ENCODE measurements at places on chromosomes 11 and 22. TPM values are rescaled to one million over a fixed set of nuclear protein-coding genes. Genes with fewer than 3 reads are reported as not detected.

DNA sequence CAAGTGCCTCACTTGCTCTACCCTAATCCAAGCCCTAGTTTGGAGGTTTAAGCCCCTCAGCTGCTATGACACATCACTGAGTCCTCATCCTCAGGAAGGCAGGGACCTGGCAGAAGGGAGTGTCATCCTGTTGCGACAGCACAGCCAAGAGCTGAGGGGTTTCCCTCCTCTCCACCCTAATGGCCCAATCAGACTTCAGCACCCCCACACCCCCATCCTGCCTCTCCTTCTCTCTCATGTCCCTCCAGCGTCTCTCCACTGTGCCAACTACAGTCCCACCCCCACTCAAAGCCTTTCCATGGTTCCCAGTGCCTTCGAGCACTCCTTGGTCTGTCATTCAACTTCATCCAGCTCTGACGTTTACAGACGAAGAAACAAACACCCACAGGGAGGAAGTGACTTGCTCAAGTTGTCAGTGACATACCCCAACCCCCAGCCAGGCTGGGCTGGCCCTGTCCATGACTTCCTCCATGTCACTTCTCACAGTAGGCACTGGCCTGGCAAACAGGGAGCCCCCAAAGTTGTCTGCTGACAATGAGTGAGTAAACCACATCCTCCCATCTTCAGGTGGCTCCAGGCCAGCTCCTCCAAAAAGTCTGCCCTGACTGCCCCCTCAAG is 15.6 kb downstream of the ARAP1 start:
- DNase-seq: no peak

- DNase-seq: no peak
Measured at GRCh38 chr11:14882196-14882595, 9.8 kb downstream of the CYP2R1 start.

DNA sequence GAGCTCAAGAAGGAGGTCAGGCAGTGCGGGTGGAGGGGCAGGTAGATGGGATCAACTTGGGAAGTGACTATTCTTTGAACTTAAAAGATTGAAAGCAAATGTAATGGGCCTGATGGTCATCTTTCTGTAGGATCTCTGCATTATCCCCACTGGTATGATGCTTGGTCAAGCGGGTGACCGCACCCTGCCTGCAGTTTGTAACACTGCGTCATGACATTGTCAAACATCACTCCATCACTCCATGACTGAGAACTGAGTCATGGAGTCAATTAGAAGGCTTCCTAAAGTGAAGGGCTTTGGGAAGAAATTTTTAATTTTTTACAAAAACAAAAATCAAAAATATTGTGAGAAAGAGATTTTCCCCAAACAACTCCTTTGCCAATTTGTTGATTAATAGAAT is 62.4 kb upstream of the BMAL1 start:
- DNase-seq: no peak

DNA sequence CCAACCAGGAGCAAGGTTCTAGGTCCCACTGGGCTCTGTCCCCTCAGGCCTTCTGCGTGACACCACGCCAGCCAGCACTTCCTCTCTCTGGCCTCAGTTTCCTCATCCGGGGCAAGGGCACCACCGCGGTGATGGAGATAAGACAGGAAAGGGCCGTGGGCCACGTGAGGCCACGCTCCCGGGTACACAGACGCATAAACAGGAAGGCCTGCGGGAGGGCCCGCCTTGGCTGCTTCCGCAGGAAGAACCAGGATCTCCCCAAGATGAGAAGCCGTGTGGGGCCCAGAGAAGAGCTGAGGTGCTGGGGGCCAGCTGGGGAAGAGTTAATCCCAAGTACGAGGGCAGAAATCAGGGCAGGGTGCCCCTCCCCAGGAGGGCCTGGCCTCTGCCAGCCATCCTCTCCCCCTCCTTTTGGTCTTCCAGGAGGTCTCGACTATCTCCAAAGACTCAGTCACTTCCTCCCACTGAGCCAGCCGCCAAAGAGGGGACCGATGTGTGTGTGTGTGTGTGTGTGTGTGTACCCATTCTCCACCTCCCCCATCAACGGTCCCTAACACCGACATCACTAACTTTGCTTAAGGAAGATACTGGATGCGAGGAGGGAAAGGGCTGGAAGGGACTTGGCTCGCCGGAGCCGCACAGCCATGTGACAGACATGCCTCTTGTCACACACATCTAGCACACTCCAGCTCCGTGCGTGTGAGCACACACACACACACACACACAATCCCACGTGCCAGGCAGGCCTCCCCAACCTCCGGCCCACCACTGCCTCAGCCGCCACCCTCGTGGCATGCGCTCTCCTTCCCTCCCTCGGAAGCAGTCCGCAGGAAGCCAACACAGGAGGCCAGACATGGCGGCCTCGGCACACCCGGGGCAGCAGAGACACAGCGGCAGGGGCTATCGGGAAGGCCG is 1.4 kb downstream of the MFNG start:
- peak; percentile 63 for DNase-seq

- no peak for DNase-seq
Measured at GRCh38 chr11:99513368-99513767, 492.6 kb downstream of the CNTN5 start.

- no peak for DNase-seq
Measured at GRCh38 chr11:95565724-95566141, 223.8 kb downstream of the FAM76B start.

GRCh38 chr11:17157761-17158160 is 50.0 kb downstream of the PIK3C2A start:
- DNase-seq: no peak

DNA sequence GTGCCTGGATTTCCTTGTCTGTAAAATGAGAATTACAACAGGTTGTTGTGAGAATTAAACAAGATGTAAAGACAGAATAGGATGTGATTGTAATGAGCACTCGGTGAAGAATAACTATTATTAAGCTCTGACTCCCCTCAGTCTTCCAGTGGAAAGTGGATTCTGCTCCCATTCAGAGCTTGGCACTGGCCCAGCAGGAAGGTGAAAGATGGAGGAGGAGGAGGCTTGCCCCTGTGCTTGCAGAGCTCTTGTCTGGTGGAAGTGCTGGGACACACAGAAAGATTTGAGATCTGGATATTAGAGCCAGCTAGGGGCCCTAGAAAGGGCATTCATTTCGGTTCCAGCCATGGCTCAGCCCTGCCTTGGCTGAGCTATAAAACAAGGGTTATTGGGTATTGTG is 28.2 kb downstream of the PHLDB1 start:
- DNase-seq: no peak

GRCh38 chr11:44771841-44772240 is 45.1 kb downstream of the TSPAN18 start:
- no peak for DNase-seq

GRCh38 chr11:113261709-113262475 is 52.5 kb upstream of the TTC12 start:
- no peak for DNase-seq

DNA sequence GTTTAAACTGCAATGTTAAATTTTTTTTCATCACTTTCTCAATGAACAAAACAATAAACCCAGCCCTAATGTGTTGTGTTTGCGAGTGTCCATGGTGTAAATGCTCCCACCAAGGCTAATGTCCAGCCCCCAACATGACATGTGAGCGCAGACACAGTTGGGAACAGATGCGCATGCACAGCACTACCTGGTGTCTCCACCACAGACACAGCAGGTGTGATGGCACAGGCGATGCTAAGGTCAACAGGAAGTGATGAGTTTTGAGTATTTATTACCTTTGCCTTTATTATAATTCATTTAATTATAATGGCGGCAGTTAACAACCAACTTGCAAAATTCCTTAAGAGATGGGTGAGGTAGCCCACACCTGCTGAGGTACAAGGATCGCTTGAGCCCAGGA is 42.9 kb downstream of the MICAL3 start:
- no peak for DNase-seq

- DNase-seq: no peak
Measured at GRCh38 chr11:106306942-106307341, 229.5 kb downstream of the AASDHPPT start.

GRCh38 chr11:120517801-120518291 is 6.3 kb downstream of the GRIK4 start:
- DNase-seq: no peak

DNA sequence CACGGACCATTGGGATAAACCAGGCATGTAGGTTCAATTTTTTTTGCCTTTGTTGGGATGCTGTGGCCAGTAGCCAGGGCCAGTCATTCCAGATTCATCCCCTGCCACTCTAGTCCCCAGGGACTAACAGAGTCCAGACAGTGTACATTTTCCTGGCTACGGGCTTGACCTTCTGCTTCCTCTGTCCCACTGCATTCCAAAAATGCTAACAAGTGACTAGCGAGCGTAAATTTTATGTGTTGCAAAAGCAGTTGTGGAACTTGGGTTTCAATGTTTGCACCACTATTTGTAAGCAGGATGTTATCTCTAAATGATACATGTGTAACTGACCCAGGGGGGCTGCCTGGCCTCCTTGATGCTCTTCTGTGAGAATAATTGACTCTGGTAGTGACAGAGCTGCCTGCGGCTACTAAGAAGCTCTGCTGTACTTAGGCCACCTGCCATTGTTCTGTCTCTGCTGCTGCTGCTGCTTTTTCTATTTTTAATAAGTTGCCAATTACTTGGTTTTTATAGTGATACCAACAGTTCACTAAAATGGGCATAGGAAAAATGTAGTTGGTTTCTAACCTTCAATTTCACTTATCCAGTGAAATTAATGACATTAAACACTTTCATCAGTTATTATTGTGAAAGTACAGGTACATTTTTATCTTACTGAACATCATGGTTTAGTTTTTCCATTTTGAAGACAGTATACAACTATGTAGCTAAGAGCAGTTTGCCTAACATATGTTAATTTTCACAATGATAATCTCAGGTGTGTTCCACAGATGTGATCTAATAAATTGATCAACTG is 26.8 kb downstream of the TNRC6B start:
- DNase-seq: no peak

DNA sequence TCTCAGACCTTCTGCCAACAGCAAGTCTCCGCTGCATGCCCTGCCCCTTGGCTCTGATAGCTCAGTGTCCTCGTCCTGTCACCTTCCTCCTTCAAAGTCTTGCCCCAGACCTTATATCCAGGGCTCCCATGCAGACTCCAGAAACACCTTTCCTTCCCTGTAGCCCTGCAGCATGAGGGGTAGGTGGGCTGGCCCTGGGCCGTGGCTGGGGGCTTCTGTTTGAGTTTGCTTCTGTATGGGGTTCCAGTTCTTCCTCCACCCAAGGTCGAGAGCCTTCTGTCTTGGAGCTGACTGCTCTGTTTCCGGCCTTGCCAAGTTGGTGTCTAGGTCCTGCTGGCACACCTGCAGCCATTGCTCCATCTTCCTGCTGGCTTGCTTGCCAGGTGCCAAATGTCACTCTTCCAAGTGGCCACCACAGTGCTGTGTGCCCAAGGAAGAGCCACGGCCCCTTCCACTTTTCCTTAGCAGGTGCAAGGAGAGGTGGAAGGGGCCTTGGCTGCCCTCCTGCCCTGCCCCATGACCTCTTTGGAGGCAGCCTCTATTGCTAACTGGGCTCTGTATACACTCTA is 74.8 kb upstream of the NECTIN1 start:
- DNase-seq: peak; percentile 38

Gene C2CD2L
- total RNA-seq: 107 TPM

Gene KDELR3
- total RNA-seq: 15.0 TPM

Gene POTEH
- not detected for total RNA-seq

Gene SGSM1
- 2.0 TPM for total RNA-seq

Gene SLC29A2
- total RNA-seq: 16.0 TPM

Gene MIAT
- 31.4 TPM for total RNA-seq

Gene CYP2D6
- total RNA-seq: 85.1 TPM

Gene HTR3A
- total RNA-seq: 0.80 TPM

Gene PGA3
- not detected for total RNA-seq

Gene CD3G
- total RNA-seq: 4.7 TPM

Gene SHISAL1
- 1.1 TPM for total RNA-seq

Gene LARGE2
- total RNA-seq: 0.83 TPM

Gene COA4
- total RNA-seq: 106 TPM

Gene GANAB
- total RNA-seq: 146 TPM
